NCI-H1092 treated with DMSO at 0.1 percent for 48 hours (cell line): ENCODE measurements at places on chromosomes 5 and 9.

DNA sequence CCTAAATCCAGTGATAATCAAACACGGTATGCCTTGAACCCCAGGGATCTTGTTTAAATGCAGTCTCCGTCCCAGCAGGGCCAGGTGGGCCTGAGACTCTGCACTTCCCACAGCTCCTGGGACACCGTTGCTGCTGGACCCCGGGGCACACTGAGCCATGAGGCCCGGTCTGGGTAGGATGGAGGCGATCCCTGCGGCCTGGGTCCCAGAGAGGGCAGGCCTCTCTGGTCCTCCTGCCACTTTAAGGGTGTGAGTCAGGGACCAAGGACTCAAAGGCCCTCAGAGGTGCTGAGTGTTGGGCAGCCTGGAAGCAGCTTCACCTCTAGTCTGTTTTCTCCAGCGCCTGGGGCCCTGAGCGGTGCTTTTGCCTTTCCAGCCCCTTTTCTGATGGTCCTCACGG lies 34.1 kb upstream of the SLC9A3 start:
- no peak for DNase-seq

- peak; percentile 85 for DNase-seq
Measured at GRCh38 chr9:108565651-108566378, 290.0 kb downstream of the ACTL7B start.

DNA sequence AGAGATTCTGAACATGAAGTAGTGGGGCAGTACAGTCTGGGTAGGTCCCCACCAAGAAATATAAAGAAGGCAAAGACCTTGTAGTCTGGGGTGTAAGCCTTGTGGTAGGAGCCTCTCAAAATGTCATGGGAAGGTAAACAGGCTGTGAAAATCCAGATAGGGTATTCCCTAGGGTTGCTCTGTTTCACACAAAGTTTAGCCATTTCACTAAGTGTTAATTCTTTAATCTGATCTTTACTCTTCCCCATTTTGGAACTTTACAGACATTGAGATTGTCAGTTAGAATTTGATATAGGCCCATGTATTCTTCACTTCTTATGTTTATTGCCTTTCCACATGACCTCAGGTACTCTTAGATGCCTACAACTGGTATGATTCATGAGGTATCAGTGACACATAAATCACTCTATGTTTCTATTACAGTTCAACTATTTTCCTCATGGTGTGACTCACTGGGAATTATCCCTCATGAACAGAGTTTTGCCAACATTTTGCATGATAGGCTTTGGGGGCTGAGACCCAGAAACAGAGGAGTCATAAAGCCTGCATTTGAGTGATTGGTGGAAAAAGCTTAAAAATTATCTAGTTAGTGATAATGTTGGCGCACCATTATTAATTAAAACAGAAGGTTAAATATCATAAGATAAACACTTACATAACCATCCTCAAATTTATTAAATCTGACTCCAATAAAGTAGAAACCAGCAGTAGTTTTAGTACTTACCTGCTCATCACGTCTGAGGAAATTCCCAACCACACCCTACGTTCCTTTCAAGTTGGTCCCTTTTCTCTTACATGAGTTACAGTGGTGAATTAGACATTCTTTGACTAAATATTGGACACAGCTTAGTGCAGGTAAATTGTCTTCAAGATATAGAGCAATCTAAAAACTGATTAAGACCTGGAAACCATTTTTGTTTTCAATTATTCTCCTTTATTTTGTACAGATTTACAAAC lies 399.8 kb upstream of the MEF2C start:
- no peak for DNase-seq

- DNase-seq, result no peak
Measured at GRCh38 chr5:128766406-128766805, 198.9 kb upstream of the SLC27A6 start.

DNA sequence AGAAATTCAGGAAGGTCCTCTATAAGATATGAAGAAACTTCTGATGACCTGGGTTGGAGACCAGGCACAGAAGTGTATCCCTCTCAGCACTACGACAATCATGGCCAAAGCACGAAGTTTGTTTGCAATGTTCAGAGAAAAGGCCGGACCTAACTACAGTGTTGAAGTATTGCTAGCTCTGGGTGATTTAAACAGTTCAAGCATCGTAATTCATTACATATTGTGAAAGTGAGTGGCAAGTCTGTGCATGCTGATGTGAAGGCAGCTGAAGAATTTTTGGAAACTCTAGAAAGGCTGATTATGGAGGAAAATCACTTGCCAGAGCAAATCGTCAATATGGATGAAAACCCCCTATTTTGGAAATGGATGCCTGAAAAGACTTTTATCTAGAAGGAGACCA lies 67.2 kb upstream of the PANK3 start:
- no peak for DNase-seq

GRCh38 chr5:172683645-172684471 lies 42.8 kb downstream of the NEURL1B start:
- DNase-seq, result no peak

DNA sequence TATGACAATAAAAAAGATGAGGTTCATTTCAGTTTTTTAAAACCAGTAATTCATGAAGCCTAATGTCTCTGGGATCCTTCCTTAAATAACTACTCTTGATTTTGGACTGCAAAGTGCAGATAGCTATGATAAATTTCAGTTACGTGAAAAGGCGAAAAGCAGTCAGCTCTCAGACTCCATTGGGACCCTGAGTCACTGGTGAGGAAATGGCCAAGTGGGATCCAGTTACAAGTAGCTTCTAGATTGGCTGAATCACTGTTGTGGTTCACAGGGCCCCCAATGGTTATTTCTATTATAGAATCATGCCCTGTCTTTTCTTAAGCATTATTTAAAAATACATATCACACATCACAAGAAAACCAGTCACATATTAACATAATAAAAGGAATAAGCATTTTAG lies 31.1 kb upstream of the PPP3R2 start:
- no peak for DNase-seq

DNA sequence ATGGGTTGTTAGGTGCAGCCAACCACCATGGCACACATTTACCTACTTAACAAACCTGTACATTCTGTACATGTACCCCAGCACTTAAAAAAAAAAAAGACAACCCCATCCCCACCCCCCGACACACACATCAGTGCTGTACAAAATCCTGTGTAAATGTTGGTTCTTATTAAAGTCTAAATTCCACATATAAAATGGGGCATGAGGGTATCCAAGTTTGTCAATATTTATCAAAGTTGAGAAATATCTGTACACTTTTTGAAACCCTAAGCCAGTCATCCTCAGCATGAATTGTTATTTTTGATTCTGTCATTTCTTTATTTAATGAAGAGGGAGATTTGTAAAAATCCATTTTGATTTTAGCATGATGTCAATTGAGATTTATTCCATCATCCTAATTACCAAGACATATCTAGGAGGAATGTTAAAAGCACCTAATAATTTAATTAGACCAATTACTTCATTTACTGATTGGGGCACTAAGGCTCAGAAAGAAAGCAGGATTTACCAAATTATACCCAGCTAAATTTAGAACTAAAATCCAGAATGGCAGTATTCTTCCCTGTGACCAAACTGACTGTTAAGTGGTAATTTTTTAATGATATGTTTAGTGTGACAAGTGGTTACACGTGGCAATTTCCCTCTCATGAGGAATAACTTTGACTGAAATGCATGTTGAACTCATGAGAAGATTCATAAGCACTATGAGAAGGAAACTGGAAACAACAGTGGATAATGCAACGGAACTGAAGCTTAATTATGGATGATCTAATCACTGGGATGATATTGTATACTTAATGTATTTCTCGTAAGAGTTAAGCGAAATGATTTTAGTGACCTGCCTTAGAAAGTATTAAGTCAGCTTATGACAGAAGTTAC lies 195.9 kb downstream of the SGCD start:
- no peak for DNase-seq

GRCh38 chr9:17531642-17532254 lies 47.1 kb upstream of the SH3GL2 start:
- peak; percentile 59 for DNase-seq

GRCh38 chr5:59337240-59337639 lies 556.3 kb downstream of the PDE4D start:
- no peak for DNase-seq
